ELF-1 (cell line): ENCODE measurements at places on chromosomes 1 and 21.

DNA sequence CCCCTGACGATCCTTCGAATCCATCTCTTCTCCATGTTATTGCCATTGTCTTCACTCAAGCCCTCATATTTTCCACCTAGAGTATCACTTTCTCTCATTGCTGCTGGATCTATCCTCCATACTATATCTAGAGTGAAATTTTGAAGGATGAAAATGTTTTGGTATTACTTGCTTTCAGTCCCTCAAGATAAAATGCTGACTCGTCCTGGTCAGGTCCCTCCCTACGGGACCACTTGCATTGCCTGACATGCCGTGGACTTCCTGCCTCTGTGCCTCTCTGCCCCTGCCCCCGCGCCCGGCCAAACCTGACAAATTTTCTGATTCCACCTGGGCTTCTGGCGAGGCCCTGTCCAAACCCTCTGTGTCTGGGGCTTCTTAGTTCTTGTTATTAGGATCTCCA is 23.6 kb downstream of the SPATA46 start:
- no peak for DNase-seq

- no peak for DNase-seq
These were observed 1123.1 kb downstream of the PLA2G4A start for GRCh38 chr1:187951817-187952216.

GRCh38 chr1:21568809-21569385 is 59.7 kb downstream of the ALPL start:
- peak; percentile 60 for DNase-seq

- DNase-seq = no peak
These were observed 169.7 kb upstream of the UBE2U start for GRCh38 chr1:64033667-64034220.

DNA sequence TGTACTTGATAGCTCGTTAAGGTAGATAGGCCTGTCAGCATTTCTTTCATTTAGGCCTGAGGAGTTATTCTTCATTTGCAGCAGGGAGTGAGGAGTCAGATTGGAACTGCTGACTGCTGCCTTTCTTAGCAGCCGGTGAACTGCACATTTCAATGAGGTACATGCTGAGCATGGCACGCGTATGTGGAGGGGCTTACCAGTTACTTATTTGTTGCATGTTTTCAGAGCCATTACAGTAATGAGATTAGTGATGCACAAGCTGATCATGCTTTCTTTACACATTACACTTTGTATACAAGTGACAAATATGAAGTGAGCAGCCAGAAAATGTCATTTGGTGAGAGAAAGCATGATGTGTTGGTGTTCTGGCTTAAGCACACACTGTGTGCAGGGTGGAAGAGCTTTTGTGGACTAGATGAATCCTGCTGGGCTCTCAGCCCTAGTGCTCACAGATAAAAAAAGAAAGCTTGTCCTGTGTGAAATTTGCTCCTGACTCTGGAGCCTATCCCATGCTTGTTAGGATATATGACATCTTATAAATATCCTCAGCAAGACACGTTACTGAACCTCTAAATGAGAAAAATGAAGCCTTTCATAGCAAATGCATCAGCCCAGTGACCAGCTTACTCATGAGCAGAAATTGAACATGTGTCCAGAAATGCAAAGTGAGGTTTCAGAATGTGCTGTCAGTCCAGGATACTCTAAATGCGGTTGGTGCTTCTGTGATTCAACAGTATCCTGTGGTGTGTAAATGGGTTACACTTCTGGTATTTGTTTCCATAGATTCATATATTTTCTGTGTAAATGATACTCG is 574.7 kb upstream of the ADGRL2 start:
- DNase-seq = no peak

GRCh38 chr1:115035652-115036051 is 6.0 kb downstream of the TSHB start:
- no peak for DNase-seq

- DNase-seq = no peak
These were observed 10.9 kb downstream of the OLIG2 start for GRCh38 chr21:33036430-33037162.
